ENCODE measurements at places on chromosomes 4 and X.
A peak's percentile ranks its signal among the peaks of the same experiment; 100 is the strongest.

DNA sequence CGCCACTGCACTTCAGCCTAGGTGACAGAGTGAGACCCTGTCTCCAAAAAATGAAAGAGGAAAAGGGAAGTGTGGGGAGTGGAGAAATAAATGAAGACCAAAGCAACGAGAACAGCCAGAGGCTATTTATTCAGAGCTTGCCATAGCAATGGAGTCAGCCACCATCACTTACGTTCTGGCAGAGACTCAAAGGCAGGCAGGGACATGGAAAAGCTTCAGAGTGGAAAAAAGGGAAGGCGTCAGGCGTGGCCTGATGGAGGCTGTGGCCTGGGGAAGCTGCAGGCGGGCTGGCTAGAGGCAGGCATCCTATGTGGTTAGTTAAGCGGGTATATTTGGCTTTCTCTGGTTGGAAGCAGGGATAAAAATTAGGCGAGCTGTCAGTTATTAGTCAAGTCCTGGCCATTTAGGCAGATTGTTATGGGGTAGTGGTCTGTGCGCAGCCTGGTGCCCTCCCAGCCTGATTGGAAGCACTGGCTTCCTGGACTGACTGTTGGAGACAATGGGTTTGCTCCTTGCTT lies 73.3 kb downstream of the DCTD start:
- no peak for DNase-seq

DNA sequence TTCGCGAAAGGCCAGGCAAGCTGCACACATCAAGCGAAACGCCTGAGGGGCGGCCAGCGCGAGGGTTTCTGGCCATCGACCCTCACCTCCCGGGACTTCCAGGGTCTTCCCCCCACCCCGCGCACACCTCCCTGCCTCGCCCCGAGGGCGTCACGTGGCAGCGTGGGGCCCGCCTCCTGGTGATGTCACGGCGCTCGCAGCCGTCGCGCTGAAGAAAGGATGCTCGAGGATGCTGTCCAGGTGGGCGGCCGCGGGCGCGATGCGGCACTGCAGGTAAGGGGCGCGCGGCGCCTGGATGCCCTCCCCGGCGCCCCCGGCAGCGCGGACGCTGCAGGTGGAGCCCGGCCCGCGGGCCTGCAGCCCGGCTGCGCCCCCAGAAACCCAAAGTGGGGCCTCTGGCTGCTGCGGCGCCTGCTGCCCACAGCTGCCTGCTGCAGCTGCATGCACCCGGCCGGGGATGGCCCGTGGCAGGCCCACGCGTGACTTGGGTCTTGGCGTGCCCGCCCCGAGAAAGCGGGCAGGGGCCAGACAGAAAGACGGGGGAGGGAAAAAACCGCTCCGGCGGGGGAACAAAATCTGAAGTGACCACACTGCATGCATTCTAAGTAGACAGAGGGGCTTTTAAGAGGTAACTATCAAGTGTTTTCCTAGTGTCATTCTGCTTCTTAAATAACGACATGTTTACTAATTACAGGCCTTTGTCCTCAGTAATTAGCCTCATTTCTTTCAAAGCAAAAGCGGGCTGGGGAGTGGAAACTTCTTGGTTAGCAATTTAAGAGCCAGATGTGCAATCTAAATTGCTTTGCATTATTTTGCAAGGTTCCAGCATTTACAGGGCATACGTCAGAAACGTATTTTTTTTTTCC lies 1.7 kb downstream of the CLCN4 start:
- peak; percentile 19 for DNase-seq

DNA sequence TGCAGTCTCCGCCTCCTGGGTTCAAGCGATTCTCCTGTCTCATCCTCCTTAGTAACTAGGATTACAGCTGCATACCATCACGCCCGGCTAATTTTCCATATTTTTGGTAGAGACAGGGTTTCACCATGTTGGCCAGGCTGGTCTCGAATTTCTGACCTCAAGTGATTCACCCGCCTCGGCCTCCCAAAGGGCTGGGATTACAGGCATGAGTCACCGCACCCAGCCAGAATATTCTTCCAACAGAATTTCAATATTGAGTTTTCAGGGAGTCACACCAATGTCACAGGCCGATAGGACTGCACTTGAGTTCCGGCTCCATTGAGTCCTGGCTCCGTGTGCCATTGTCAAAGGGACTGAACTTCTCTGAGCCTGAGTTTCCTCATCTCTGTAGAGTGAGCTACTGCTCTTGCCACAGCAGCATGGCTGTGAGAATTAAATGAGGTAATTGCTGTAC lies 82.9 kb downstream of the CLCN4 start:
- no peak for DNase-seq

DNA sequence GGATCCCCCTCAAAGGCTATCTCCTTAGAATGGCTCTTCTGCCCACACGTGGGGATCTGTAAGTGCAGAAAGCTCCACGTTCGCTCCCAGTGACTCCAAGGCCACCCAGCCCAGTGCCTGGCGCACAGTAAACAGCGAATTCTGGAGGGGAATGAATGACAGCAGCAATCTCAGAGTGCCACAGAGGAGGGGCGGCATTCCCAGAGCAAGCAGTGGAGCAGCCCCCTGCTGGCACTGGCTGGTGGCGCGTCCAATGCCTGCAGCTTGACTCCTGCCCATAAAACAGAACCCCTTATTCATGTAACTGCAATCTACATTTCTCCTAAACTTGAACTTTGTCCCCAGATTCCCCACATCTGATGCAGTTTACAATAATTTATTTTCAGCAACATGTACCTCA lies 6.9 kb upstream of the HELT start:
- no peak for DNase-seq

DNA sequence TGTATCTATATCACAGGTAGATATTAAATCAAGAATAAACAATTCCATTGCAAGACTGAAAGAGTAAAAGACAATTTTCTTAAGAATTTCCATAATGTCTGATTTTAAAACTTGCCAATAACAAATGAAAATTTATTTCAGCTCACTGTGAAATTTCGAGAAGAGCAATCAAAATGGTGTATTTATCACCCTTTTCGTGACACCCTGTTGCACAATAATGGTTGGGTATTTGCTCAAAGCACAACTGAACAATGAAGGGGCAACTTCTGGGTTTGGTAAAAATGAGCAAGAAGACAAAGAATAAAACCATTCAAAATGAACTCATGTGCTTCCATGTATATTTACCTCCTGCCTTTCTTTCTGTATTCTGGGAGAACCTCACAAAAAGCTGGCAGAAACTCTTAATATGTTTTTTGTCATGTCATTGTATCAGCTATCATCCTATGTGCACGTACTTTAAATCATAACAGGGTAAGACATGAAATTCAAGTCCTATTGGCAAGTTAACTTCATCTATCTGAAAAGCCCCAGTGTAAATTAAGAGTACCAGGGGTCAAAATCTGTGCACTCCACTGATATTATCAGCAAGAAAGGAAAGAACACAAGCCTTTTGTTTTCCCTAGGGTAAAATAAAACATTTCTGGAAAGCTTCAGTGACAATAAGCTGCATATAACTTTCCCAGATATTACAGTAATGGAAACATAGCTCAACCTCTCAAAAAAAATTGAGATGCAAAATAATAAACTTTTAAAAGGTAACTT lies 126.9 kb upstream of the CBR4 start:
- DNase-seq, result no peak

DNA sequence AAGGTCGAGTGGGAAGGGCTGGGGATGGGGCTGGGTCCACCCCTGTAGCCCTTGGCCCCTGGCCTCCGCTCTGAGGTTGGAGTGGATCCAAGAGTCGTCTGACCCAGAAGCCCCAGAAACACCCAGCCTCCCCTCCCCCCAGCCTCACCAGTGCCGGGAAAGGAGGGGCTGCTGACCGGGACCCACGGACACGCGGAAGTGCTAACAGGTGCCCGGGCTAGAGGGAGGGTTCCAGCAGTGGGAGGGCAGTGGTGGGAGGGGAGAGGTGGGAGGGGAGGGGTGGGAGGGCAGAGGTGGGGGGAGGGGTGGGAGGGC lies 131.8 kb upstream of the NKX1-1 start:
- DNase-seq, result no peak

GRCh38 chr4:20809812-20810211 lies 109.6 kb downstream of the PACRGL start:
- DNase-seq, result no peak

DNA sequence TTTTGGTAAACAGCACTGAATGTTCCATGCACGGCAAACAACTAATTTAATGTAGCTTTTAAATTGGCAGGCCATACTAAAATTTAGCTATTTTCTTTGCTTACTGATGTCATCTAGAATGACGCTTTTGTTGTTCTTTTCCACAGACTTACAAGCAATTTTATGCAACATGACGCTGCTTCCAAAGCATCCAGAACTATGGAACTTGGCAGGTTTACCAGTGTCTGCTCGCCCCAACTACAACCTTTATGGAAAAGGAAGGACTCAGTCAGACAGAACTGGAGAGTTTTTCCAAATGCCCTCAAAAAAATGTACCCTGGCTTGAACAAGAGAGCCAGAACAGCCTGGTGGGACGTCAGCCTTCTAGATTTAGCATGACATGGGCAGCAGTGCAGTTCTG lies 58.7 kb downstream of the ANOS1 start:
- no peak for DNase-seq

DNA sequence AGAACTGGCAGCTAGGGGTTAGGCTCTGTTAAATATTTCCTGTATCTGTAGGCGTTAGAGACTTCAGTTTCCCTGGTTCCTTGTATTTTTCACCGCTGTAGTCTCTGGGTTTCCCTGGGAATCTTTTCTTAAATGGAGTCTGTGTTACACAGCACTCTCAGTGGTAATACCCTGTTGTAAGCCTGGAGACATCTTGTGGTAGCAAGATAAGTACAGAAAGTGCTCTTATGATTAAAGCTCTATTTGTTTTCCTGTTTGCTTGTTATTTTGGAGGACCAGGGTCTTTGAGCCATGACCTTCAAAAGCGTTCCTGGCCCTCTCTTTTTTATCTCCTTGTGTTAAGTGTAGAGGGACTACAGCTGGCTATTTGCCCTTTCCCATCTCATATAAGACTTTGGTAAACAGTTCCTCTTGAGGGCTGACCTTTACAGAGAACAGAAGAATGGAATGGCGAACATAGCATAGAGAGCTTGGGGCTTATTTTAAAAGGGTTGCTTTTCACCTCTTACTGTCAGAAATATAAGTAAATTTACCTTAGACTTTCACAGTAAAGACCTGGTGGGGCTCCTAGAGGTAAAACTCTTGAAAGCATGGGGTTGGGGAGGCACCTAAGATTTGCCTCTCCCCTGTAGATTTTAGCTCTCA lies 782.5 kb downstream of the FAT4 start:
- DNase-seq, result no peak

GRCh38 chrX:38970074-38970473 lies 168.8 kb downstream of the MID1IP1 start:
- DNase-seq, result no peak

- DNase-seq, result no peak
Observed at GRCh38 chr4:185283723-185284122, 74.3 kb downstream of the SNX25 start.

DNA sequence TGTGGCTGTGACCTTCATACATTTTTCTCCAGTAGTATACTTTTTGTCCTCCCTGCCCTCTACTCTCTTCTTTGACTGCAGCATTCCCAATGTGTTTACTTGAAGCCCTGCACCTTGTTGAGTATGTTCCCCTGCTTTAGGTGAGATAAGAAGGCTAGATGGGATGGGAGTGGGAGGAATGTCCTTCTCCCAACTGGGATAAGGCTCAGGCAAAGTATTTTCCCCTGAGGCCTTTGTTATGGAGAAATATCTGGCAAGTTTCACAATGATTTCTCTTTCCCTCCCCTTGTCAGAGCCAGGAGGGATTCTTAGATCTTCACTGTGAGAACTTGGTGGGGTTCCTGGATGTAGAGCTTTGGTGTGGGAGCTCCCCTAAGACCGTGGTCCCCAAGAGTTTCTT lies 131.8 kb downstream of the CLCN5 start:
- DNase-seq, result no peak

DNA sequence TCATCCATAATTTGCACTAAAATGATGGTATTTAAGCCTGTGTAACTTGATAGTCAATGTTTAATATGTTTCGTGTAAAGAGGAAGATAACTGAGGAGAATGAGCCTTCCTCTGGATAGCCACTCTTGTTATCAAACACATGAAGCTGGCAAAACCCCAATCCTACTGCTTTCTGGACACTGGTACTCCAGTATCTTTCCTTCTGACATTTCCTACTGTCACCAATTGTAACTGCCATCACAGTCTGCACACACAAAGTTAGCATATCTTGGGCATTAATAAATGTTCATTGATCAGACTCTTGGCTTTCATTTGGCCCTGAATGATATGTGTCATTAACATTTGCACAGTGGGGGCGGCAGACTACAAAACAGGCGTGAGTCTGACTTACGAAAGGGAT lies 419.1 kb downstream of the TMA16 start:
- no peak for DNase-seq

- no peak for DNase-seq
Observed at GRCh38 chr4:48297256-48297846, 27.7 kb upstream of the TEC start.

DNA sequence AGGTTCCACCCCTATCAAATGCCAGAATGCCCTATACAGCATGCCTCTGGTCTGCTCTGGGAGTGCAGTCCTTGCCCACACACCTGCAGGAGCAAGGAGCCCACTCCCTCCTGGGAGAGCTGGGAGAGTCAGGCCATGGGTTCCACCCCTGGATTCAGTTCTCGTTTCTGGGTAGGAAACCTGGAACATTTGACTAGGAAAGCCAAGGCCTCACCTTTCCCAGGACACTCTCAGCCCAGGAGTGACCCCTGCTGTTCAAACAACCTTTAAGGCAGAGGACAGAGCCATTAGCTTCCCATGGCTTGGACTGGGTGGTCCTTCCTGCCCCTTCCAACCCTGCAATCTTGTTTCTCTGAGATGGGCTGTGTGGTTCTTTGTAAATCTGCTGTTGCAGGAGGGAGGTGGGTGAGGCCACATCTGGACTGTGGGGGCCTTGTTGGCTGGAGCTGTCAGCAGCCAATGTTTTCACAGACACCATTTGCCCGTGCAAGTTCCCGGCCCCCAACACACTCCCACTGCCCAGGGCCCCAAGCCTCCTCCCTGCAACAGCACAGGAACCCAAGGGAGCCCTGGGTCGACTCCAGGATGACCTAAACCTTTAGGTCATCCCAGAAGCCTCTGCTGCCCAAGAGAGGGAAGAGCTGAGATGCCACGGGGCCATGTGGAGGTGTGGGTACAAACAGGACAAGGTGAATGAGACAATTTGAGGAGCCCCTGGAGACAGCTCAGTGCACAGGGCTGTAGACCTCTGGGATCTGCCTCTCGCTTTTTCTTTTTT lies 104.4 kb downstream of the PJA1 start:
- no peak for DNase-seq

DNA sequence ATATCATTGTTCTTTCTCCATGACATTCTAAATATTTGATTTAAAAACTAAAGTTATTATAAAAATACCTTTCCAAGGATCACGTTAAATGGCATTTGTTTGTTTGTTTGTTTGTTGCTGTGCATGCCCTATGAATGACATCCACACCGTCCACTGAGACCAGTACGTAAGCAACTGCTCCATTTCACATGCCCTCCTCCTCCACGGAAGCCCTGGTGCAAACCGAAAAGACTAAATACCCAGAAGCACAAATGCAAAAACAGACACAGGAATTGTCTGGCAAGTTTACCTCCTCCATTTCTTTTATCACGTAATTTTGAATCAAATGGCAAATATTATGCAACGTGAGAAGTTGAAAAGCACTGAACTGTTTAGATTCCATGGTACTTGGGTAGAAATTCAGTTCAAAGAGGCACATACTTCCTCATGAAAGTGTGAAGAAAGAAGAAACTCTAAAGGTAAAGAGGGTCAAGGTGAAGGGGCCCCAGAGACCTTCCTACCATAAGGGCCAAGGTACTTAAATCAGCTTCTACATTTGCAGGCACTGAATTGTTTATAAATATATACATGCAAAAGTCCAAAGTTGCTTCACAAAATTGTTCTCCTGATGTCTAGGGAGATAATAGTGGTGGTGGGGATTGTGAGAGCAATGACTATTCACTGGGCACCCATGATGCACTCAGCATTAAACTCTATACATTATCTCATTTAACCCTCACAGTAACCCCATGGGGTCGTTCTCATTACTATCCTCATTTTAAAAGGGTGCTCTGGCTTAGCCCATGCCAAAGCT lies 23.4 kb downstream of the IRF2 start:
- no peak for DNase-seq

Data from NCI-H524 treated with DMSO at 0.1 percent for 48 hours (cell line).